NCI-H2029 treated with DMSO at 0.1 percent for 48 hours (cell line): ENCODE measurements at places on chromosomes 6 and 20.

DNA sequence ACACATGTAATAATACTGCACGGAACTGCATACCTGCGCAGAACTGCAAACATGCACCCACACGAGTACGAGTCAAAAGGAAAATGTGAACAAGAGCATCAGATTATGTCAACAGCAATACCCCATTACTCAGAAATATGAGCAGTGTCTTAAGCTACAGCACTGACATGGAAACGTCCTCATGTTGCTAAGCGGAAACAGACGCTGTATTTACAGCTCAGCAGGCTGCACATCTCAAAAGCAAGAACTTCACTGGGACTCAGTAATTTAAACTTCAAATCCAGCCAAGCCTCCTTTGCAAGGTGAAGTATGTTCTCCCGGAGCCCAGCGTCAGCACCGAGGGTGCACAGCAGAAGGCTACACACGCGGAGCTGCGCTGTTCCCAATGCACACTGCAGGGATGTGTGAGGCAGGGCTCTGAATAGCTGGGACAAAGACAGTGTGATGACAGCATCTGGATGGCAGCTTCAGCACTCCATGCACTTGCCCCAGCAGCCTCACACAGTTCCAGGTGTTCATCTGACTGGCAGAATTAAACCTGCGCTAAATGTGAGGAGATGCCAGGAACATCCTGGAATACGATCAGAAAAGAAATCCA lies 202.8 kb downstream of the WDR27 start:
- DNase-seq = no peak

GRCh38 chr6:136788069-136788902 lies 4.0 kb downstream of the MAP3K5 start:
- DNase-seq = no peak

DNA sequence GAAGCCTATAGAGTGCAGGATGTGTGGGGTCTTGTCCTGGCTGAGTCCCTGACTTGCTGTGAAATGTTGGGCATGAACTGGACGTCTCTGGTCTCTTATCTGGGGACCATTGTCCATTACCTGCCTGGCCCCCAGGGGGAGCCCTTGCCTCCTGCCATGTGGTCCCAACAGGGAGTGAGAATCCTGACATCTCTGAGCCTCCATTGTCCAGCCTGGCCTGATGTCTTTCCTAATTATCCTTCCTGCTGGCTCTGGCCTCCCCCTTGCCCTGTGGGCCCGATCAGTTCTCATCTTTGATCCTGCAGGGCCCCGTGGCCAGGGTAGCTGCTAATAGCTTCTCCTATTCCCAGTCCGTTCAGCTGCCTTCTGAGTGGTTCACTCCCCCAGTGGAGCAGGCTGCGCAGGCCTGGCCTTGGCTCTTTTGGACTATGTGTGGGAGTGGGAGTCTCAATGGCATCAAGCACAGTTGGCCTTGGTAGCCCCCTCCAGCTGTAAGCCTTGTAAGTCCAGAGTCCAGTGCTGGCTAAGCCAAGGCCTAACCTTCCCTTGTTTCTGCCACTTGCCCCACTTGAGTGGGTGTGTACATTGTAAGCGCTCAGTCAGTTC lies 77.9 kb upstream of the RALY start:
- DNase-seq = no peak

- DNase-seq = no peak
These were observed 592.0 kb downstream of the BCKDHB start for GRCh38 chr6:80698459-80698858.

DNA sequence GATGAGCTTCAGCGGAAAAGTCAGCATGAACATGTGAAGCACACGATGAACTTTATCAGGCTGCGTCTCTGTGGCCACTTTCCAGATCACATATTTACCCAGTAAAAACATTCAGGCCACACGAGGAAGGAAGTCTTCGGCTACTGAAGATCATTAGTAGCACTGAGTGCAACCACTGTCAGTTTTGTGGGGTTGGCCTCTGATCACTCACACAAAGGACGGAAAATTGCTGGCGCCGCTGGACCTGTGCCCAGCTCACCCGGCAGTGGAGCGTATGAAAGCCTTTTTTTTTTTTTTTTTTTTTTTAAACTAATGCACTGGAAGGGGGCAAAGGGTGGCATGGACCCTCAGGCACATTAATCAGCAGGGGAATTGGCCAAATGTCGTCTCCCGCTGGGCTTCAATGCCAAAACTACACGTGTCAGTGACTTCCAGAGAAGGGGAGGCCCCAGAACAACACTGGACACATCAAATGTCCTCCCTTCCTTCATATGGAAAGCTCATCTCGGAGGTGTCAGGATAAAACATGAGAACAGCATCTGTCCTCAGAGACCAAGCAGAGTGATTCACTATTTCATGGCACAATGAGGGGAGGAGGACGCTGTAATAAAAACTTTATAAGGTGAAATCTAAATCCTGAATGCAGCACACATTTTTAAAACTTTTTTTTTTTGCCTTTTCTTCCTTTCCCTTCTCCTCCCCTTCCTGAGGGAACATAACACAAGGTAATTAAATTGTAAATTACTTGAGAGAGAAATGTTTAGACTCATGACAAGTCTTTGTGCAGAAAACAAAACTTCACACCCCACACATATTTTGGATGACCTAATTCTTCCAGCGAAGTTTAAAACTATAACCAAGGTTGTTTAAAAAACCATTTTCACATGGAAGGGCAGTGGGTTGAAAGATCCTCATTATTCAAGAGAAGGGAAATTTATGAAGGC lies 223.4 kb downstream of the FOXC1 start:
- peak; percentile 71 for DNase-seq

GRCh38 chr6:158018851-158019361 lies 37.2 kb downstream of the SYNJ2 start:
- no peak for DNase-seq

GRCh38 chr20:40156600-40157317 lies 532.3 kb downstream of the MAFB start:
- no peak for DNase-seq

DNA sequence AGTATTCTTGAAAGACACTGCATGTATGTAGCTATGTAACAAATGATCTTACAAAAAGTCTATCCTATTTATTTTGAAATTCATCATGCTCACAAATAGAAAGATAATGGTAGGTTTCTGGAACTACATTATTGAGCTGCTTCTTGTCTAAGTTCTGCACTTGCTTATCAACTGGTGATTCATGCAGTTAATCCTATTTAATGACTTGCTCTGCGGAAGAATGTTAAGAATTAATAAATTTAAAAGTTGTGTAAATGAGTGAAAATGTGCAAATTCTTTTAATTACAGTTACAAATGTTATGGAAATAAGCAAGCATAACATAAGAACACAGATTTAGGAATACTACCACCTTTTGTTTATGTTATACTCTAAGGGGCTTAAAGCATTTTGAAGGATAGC lies 67.1 kb upstream of the MCM9 start:
- no peak for DNase-seq

GRCh38 chr6:45473121-45473993 lies 95.6 kb upstream of the SUPT3H start:
- no peak for DNase-seq

GRCh38 chr6:113289166-113289565 lies 568.0 kb upstream of the MARCKS start:
- no peak for DNase-seq

DNA sequence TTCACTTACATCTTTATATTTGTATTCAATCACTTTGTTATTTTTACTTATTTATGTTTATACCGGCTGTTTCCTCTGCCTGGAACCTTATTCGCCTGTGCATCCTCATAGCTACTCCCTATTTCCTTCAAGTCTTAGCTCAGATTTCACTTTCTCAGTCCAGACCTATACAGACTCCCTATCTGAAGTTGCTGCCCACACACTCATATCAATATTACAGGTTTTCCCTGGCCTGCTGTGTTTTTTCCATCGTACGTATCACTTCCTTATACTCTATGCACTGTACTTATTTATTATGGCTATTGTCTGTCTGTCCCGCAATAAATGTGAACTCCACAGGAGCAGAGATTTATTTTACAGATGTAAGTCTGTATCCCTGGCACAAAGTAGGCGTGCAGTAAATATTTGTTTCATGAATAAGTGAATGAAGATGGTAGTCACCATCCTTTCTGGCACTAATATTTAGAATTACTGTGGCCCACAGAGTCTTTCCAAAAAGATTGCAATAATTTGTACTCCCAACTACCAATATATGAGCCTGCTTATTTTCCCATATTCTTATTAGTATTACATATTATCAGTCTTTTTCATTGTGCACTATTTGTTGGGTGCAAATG lies 64.9 kb downstream of the TNFAIP3 start:
- DNase-seq = no peak

- DNase-seq = no peak
These were observed 220.6 kb upstream of the TSHZ2 start for GRCh38 chr20:52751571-52751970.

DNA sequence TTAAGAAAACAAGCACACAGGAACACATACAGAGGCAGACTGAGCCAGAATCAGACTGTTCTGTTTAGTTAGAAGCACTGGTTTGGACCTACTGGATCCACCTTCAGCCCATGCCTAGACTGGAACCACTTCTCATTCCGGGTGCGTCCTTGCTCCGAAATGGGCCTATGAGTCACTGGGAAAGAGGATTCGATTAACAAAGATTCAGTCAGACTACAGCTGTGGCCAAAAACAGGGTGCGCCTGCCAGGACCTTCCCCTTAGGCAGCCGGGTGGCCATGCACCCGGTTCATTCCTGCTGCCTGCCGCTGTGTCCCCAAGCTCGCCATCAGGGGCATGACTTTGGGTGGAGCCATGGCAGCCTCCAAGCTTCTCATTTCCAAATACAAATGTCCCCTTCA lies 14.5 kb upstream of the KCNK5 start:
- no peak for DNase-seq

DNA sequence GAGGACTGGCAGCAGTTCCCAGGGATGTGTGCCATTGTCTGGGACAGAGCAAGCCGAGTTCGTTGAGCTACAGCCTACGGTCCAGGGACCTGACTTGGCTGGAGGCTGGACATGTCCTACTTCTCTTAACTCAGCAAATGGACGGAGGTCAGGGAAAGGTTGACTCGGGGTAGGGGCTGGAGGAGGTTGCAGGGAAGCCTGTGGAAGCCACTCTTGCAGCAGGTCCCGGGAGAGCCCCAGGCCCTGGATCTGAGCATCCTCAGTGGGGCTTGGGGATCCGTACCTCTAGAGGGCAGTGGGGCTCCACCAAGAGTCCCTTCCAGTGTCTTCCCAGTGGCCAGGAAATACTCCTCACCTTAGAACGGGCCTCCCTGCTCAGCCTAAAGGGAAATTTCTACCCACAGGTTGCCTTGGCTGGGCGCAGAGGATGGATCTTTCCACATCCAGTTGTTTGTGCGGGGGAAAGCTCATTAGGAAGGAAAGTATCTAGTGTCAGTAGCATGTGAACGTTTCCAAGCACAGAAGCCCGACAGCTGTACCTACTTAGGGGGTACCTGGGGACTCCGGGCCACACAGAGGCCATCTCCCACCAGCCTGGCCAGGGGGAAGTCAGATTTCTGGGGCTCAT lies 170.2 kb downstream of the NFATC2 start:
- DNase-seq = peak; percentile 24

DNA sequence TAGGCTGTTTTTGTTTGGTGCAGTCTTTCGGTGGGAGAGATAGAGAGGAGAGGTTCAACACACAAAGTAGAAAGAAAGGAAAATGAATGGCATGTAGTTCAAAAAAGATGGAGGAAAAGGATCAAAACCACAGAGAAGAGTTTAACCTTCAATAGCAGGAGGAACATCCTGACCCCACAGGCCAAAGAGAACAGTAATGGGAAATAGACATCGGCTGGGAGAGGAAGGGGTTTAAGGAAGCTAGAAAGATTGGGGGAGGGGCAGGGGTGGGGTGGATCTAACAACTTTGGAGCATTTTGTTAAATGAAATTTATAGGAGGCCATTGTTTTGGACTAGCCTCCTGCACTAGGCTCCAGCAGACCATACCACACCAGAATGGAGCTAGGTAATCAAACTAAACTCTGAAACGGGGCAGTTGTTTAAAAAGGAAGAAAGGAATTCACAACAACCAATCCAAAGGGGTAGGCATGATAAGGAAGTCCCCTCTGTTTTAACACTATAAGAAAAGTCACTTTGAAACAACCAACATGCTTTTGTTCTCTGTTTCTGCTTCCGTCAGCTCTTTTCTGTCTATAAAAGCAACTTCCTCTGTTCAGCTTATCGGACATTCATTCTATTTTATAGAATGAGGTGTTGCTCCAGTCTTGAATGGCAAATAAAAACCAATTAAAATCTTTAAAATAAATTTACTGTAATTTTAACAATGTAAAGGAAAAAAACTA lies 82.6 kb downstream of the EPB41L2 start:
- DNase-seq = no peak

- no peak for DNase-seq
These were observed 209.3 kb upstream of the PDE10A start for GRCh38 chr6:165872311-165872710.

DNA sequence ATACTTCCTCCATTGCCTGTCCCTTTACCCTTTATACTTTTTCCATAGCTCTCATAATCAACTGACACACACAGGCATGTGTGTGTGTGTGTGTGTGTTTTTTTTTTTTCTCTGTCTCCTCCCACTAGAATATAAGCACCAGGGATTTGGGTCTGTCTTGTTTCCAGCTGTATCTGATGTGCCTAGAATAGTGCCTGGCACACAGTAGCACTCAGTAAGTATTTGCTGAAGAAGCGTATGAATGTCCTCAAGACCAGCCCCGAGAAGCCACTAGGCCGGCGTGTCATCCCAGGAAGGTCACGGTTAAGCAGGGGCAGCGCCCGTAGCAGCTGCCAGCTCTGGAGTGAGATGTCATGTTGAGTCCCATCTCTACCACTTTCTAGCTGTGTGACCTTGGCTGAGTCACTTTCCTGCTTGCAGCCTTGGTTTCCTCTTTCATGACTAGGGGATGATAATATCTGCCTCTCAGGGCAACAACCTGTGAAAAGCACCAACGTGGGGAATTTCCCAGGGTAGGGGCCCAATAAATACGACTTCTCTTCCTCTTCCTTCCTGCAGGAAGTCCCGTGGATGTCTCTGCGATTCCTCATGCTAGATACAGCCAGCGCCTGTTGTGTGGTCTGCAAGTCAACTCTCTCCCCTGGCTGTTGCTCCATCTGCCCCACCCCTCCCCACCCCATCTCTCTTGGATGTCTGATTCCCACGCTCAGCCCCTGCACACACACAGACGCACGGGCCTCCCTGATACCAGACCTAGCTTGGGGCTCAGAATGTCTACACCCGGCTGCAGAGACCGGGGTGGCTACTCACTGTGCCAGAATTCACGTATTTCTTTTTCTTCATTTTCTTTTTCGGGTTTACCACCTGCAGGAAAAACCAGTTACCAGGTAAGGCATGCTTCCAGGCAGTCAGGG lies 58.1 kb downstream of the RAB44 start:
- no peak for DNase-seq
